Stimulated activated CD4-positive, alpha-beta T cell treated with anti-CD3 and anti-CD28 coated beads, Interleukin-1b, Interleukin-23, amount 100 ng/mL, for 1 hour (primary cell): ENCODE measurements at places on chromosomes 2 and 18.

DNA sequence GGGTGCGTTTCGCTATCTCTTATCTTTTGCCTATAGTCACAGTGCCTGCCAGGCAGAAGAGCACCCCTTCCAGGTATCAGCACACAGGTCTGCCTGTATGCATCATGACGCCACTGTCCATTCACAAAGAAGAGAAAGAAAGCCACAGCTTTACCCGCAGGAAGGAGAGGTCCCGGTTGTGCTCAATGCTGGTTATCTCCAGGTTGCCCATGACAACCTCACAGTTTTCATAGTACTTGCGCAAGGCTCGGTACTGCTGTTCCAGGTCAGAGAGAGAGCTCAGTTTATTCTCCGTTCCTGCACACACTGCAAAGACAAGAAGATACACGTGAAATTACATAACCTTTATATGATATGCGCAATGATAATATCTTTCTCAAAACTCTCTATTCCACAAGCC lies 414.0 kb downstream of the ERBB4 start:
- no peak for DNase-seq

- no peak for DNase-seq
Observed at GRCh38 chr18:46199515-46200147, 95.4 kb downstream of the HAUS1 start.

DNA sequence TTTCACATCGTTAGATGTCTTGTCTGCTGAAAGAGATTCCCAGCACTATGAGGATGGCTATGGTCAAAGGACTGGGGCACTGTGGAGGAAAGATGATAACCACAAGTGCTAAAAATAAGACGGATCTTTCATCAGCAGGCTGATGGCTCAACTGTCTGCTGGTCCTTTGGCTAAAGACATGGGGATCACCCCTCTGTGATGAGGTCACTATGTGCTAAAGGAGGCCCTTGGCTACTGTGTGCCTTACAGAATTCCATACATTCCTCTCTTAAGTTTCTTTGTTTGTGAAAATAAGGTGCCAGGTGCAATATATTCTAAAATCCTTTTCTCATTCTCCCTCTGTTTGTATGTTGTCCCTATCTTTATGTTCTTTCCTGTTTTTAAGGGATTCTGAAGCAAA lies 39.7 kb upstream of the LYPD6 start:
- no peak for DNase-seq

DNA sequence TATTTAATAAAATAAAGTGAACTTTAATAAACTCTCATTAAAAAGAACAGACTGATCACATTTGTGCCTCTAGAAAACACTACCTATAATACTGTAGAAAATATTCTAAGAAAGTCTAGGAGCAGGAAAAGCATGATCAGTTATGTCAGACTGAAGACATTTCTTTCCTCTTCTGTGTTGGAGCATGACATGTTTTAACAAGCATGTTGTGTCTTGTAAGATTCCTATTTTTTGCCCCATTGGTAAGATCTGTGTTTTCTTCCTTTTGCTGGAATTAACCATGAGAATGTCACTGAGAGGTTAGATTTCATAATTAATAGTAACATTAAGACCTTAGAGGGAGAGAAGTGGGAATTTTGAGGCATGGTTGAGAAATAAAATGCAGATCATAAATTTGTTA lies 27.7 kb downstream of the LAMA3 start:
- DNase-seq: no peak

GRCh38 chr18:80166240-80166639 lies 57.2 kb downstream of the ADNP2 start:
- DNase-seq: no peak
